ENCODE measurements at places on chromosomes 5 and 9.

DNA sequence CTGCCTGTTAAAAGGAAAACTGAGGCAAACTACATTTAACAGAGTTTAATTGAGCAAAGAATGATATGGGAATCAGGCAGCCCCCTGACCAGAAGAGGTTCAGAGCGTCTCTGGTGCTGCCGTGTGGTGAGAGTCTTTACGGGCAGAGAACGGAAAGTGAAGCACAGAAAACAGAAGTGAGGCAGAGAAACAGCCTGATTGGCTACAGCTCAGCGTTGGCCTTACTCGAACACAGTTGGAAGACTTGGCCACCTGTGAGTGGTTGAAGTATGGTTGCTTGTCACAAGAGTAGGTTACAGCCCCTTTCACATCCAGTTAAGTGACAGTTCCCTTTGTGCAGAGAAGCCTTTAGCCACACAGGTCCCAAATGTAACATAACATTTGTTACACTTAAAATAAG, 16.9 kb upstream of the FBP1 start:
- no peaks in the 10 kb centered on the region for H3K36me3 ChIP-seq
- no peaks in the 10 kb centered on the region for H3K27me3 ChIP-seq
- DNase-seq, result no peak
- H3K4me1 ChIP-seq, result no peaks in the 10 kb centered on the region

DNA sequence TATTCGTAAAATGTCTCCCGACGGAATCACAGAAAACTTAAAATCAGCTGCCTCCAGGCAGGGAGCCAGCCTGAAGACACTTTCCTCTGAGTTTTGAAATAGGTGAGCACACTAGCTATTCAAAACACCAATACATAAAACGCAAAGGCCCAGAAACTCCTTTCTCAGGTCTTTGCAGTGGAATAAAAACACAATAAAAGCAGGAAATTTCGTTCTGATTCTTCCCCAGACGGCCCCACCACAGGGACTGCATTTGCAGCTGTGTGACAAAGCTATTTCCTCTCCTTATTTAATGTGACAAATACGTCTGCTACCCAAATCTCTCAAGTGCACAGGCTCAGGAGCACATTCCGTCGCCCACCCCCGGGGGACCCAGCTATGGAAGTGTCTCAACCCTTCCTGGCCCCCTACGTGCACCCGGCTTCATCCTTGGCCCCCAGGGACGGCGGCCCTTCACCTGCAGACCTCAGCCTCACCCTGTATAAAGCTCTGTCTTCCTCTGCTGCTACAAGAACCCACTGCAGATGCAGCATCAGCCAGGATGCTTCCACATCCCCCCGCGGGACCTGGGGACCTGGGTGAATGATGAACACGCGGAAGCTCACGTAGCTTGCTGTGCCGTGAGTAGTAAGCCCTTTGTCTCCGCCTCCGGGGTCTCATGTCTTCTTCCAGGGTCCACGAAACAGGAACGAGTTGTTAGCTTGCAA, 24.9 kb downstream of the AHRR start:
- no peaks in the 10 kb centered on the region for H3K36me3 ChIP-seq
- no peaks in the 10 kb centered on the region for H3K27me3 ChIP-seq
- H3K4me3 ChIP-seq, result no peak overlapping the region
- DNase-seq, result no peak

DNA sequence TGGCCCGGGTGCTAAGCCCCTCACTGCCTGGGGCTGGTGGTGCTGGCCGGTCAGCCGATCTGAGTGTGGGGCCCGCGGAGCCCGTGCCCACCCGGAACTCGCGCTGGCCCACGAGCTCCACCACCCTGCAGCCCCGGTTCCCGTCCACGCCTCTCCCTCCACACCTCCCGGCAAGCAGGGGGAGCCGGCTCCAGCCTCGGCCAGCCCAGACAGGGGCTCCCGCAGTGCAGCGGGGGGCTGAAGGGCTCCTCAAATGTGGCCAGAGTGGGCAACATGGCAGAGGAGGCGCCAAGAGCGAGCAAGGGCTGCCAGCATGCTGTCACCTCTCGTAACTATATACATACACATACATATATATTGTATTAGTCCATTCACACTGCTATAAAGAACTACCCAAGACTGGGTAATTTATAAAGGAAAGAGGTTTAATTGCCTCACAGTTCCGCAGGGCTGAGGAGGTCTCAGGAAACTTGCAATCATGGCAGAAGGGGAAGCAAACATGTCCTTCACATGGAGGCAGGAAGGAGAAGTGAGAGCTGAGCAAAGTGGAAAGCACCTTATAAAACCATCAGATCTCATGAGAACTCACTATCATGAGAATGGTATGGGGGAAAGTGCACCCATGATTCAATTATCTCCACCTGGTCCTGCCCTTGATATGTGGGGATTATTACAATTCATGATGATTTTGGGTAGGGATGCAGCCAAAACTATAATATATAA, 56.8 kb downstream of the LIX1 start:
- H3K36me3 ChIP-seq, result no peaks in the 10 kb centered on the region
- no peaks in the 10 kb centered on the region for H3K4me1 ChIP-seq
- no peak overlapping the region for H3K27ac ChIP-seq

DNA sequence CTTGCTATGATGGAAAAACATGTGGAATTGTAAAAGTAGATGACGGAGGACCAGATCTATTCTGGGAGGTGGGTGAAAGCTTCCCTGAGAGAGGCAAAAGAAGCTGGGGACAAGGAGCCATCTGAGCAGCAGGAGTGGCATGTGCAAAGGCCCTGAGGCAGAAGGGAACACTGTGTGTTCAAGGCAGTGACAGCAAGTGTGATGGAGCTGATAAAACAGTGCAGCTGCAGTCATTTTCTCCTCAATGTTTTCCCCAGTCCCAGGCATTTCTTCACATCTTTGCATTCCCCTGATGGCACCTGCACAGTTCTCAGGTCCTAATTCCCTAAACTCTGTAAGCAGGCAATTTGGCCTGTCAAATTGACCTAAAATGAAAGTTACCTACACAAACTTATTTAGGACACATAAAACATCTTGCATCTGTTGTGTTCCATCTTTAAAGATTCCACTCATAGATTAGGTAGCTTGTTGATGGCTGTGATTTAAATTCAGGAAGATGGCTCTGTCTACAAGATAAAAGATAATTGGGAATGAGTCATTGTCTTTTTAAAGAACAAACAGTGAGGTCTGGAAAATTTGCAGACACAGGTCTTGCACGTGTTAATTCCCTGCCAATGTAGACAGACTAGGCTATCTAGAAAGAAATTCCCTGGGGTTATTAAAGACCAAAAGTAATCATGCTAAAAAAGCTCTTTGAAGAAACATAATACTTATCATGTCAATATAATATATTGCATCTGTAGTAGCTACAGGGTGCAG, 289.6 kb upstream of the SGCD start:
- no peak for DNase-seq
- H3K4me3 ChIP-seq, result no peak overlapping the region
- no peaks in the 10 kb centered on the region for H3K27me3 ChIP-seq
- H3K4me1 ChIP-seq, result no peaks in the 10 kb centered on the region
- H3K27ac ChIP-seq, result no peak overlapping the region

DNA sequence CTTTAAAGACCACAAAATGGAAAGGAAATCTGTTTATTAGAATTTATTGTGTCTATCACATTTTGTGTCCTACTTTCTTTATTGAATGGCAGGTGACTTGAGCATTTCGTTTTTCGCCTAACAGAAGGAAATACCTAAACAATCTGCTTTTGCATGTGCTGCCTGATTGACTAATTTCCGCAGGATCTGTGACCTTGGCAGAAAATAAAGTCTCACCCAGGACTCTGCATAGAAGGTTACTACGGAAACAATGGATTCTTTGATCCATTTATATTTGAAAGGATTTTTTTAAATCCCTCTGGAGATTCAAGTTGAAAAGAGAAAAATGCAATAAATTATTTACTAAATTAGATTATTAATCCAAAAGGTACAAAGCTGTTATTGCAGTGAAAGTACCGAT, 61.0 kb upstream of the CAST start:
- H3K4me1 ChIP-seq, result no peaks in the 10 kb centered on the region
- H3K36me3 ChIP-seq, result no peaks in the 10 kb centered on the region
- no peak for DNase-seq

DNA sequence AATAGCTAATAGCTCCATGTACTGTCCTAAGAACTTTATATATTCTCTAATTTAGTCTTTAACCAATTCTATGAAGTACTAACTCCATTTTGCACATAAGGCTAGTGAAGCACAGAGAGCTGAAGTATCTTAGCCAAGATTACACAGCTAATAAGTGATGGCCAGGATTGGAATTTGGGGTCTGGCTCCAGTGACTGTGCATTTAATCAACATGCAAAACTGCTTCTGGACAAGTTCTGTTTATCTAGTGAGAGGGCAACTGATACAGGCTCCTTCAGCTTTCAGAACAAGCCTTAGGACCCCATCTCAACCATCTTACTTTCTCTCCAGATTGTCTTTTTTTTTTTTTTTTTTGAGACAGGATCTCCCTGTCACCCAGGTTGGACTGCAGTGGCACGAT, 21.3 kb downstream of the SLC25A25 start:
- H3K27me3 ChIP-seq, result no peaks in the 10 kb centered on the region
- no peak overlapping the region for H3K4me3 ChIP-seq
- no peak overlapping the region for H3K27ac ChIP-seq
- H3K36me3 ChIP-seq, result 0 out of 2 replicates have a peak, but pooled peaks cover 4% of the 10 kb centered on the region
- peaks cover 10% of the 10 kb centered on the region for H3K4me1 ChIP-seq

GRCh38 chr5:56415356-56415765, 182.2 kb upstream of the ANKRD55 start:
- no peak overlapping the region for H3K27ac ChIP-seq
- no peak overlapping the region for H3K4me3 ChIP-seq
- H3K27me3 ChIP-seq, result no peaks in the 10 kb centered on the region

GRCh38 chr9:2919347-2919746, 75.5 kb upstream of the PUM3 start:
- H3K36me3 ChIP-seq, result no peaks in the 10 kb centered on the region
- no peak overlapping the region for H3K27ac ChIP-seq
- no peaks in the 10 kb centered on the region for H3K27me3 ChIP-seq
- no peak overlapping the region for H3K4me3 ChIP-seq
- no peaks in the 10 kb centered on the region for H3K4me1 ChIP-seq

GRCh38 chr5:10699281-10699874, 61.7 kb downstream of the DAP start:
- DNase-seq, result peak; percentile 33
- no peak overlapping the region for H3K4me3 ChIP-seq

- no peak overlapping the region for H3K4me3 ChIP-seq
- peaks cover 17% of the 10 kb centered on the region for H3K4me1 ChIP-seq
- no peaks in the 10 kb centered on the region for H3K27me3 ChIP-seq
- no peaks in the 10 kb centered on the region for H3K36me3 ChIP-seq
- no peak for DNase-seq
- H3K27ac ChIP-seq, result peak overlapping the region; percentile 84
These were observed 6.2 kb upstream of the CEP120 start for GRCh38 chr5:123429221-123429954.
